ENCODE measurements at places on chromosomes 3 and 15.
A peak's percentile ranks its signal among the peaks of the same experiment; 100 is the strongest.

DNA sequence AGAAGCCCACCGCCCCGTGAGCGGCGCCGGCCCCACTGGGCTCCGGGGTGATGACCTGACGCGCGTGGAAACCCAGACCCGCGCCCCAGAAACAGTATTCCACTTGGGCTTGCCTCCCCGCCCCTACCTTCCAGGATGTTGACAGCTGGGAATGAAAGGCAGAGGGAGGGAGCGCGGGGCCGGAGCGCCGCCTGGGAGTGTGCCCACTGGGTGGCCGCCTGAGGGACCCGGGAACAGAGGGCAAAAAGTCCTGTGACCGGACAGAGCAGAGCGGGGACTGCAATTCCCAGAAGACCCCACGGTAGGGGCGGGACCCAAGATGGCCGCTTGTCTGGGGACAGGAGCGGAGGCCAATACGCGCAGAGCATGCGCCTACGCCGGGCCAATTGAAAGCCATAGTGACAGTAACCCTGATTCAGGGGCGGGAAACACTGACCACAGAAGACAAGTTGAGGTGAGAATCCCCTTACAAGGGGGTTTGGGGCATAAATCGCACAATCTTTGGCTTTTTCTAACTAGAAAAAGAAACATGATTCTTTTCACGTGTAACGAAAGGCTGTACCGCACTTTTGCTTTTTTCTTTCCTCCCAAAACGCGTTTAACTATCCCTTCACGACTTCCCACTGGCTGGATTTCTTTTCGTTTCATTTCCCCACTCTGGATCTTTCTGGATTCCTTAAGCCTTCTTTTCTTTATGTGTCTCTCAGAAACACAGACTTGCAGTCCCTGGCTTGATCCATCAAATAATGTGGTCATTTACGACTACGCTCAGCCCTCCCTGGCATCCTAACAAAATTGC is at the start of gene FHIT:
TSS of gene FHIT (minus strand) at position 279 of the 799 bp plus-strand sequence.
- DNase-seq: peak; percentile 98

DNA sequence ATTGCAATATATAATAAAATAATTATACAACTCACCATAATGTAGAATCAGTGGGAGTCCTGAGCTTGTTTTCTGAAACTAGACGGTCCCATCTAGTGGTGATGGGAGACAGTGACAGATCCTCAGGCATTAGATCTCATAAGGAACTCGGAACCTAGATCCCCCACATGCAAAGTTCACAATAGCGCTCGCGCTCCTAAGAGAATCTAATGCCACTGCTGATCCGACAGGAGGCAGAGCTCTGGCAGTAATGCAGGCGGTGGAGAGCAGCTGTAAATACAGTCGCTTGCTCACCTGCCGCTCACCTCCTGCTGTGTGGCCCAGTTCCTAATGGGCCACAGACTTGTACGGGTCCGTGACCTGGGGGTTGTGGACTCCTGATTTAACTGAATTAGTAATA is 87.8 kb downstream of the P3H2 start:
- no peak for DNase-seq

DNA sequence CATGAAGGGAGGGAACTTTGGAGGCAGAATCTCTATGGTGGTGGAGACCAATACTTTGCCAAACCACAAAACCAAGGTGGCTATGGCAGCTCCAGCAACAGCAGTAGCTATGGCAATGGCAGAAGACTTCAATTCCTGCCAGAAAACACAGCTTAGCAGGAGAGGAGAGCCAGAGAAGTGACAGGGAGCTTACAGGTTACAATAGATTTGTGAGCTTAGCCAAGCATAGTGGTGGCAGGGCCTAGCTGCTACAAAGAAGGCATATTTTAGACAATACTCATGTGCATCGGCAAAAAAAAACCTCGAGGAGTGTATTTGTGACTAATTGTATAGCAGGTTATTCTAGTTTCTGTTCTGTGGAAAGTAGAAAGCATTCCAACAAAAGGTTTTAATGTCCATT is 6.4 kb upstream of the CSTA start:
- no peak for DNase-seq

GRCh38 chr3:125654526-125654925 is 59.2 kb upstream of the OSBPL11 start:
- no peak for DNase-seq

GRCh38 chr3:106006001-106006400 is 137.2 kb upstream of the CBLB start:
- DNase-seq: no peak

GRCh38 chr3:108453565-108453964 is 56.8 kb downstream of the MYH15 start:
- DNase-seq: no peak

GRCh38 chr15:66603301-66604179 is 37.7 kb upstream of the LCTL start:
- peak; percentile 72 for DNase-seq

DNA sequence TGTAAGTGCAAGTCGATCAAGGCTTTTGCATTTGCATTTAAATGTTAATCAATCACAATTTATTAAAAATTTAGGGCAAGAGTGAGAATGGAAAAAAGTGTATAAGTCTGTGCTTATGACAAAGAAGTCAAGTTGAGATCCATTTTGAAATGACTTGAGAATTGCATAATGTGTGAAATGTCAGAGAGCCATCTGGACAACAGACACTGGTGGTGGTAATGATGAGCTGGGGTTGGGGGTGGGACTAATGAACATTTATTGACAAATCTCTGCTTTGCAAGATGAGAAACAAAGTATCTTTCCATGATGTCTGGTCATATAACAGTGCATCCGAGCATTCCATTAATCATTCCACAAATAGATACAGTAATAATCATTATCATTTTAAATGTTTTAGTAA is 89.4 kb upstream of the ZBTB20 start:
- DNase-seq: no peak

DNA sequence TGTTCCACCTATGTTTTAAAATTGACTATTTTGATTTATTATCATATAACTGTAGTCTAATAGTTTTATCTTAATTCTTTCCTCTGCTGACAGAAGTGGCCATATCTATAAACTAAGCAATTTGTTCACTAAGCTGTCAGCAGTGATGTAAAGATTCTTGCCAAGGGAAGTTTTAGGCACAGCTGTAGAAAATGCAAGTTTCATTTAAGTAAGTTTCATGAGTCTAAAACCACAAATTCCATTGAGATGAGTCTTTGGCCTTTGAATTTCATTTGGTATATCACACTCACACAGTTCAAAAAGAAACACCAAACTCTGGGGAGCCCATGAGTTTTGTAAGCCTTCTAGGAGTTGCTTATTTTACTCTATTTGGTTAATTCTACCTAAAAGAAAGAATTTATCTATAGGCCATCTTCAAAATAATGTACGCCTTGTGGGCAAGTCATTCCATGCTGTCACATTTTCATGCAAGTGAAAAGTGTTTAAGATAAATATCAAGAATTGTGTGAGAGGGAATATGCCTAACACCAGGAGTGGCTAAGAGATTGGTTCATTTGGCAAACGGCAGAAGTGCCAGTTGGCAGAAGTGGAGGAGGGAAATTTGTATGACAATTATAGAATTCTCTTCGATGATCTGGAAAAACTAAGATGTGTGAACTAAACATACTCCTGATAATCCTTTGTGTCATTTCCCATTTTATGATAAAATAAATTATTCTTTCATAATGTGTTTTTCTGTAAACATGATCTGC is 292.9 kb downstream of the ZIC4 start:
- DNase-seq: no peak

Measured in left lobe of liver (tissue), 2 donors.